ENCODE measurements at places on chromosomes 16 and 17.
A peak's percentile ranks its signal among the peaks of the same experiment; 100 is the strongest.

GRCh38 chr17:5757314-5757907 is 173.1 kb upstream of the NLRP1 start:
- DNase-seq = no peak

DNA sequence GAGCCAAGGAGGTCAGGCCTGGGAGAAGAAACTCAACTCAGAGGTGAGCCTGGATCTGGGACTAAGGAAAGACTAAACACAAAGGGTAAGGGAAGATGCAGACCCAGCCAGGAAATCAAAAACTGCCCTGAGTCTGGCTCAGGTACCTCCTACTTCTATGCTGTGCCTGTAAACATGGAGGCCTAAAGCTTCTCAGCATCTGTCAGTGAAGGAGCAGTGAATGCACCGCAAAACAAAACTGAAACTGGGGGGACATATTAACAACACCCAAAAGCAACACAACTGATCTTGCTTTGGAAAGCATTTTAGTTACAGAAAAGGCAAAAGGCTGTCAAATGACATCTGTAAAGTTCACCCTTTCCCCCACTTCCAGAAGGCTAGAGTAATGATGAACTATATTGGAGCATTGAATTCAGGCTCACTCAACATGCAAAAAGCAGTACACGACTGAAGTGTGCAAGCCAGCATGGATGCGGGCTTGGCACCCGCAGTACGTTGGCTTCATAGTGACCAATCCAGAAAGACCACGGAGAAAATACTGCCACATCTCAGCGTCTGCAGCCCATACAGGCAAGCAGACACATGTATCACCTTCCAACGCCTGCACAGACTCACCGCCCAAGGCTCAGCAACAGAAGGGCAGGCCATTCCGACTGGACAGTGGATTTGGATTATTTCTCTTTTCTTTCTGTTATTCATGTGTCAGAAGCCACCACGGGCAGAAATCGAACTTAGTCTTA is 3.8 kb downstream of the TBC1D16 start:
- no peak for DNase-seq

DNA sequence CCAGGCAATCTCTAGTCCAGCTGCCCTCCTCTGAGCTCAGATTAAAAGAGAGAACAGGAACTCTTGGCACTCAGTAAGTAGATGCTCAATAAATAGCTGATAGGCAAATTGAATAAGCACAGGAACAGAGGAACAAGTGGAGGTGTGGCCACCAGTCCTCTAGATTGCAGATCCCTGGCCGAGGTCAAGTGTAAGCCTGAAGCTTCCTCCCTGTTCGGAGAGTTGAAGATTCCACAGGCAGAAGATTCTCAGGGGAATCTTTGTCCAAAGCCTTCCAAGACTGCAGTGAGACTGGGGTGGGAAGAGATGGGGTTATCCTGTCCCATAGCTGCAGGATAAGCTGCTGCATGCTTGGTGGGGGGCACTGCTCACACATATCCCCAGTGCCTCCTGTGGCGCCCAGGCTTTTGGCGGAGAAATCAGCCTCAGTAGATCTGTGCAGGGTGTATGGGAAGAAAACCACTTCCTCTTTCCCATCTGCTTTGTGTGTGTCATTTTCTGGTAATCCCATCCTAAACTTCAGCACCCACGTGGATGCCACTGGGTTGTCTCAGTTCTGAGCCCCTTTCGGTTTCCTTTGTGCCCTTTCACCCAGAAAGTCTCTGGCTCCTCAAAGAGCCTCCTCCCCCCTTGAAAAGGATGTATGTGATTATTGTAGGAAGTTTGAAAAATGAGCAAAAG is 12.1 kb downstream of the CD300A start:
- no peak for DNase-seq

GRCh38 chr17:35257208-35257659 is 14.4 kb downstream of the SLFN5 start:
- DNase-seq = no peak

- no peak for DNase-seq
Measured at GRCh38 chr17:77946900-77947645, 11.4 kb upstream of the TNRC6C start.

DNA sequence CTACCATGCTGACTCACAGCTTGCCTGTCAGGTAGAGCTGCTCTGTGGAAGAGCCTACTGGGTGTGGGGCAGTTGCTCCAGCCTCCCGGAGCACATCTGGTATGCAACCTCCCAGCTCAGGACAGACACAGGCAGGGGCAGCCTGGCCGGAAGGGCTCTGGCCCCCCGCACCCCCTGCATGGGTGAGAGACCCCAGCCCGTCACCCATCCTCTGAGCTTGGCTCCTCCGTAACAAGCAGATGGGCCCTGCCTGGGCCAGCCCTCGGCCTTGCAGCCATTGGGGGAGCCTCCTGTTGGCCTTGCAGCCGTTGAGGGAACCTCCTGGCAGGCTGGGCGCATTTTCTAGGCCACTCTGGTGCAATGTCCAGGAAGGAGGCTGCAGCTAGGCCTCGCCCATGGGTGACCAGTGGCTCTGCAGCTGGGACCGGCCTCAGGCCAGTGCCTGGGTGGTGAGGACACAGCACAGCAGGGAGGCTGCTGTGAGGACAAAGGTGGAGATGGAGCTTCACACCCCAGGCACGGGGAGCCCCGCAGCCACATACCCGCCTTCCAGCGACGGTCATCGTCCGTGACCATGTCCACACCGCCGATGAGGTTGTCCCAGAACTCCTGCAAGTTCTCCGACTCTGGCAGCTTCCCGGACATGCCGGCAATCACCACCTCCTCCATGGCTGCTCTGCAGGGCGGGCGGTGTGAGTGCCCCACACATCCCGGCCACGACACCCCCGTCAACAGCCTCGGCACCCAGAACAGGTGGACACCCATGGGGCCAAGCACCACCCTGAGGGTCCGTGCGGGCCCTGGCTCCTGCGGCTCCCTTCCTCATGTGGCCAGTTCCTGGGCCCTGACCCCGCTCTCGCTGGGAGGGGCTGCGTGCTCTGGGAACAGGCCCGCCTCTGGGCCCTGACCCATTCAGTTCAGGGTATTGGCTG is 2.0 kb downstream of the FASN start:
- DNase-seq = no peak

DNA sequence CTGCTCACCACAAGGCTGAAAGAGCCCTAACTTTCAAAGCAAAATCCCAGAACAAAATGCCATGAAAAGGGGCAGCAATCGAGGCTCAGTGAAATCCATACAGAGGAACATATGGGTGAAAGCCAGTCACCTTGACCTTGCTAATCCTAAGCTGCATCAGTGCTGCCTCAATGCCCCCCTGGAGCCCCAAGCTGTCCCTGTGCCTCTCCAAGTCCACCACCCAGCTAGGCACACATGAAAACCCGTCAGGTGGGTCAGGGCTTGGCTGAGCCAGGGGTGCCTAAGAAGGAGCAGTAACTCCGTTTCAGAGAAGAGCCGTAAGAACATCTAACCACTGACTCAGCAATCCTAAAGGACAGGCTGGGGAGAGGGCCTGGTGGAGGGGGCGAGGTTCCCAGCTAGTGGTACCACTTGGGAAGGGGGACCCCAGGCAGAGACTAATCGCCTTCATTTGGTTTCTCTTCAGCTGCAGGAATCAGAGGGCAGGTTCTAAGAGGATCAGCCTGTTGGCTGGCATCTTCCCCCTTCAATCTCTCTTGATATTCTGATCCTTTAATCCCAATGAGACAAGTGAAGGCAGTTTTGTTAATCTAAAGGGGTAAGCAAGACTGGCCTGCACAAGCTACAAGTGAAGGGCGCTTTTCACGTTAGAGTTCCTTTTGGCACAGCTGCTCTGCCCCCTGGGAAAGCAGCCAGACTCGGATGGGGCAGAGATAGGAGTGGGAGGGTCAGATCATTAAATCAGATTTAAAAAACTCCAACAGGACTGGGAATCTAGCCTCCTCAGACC is 7.6 kb downstream of the PITPNA start:
- DNase-seq = no peak

DNA sequence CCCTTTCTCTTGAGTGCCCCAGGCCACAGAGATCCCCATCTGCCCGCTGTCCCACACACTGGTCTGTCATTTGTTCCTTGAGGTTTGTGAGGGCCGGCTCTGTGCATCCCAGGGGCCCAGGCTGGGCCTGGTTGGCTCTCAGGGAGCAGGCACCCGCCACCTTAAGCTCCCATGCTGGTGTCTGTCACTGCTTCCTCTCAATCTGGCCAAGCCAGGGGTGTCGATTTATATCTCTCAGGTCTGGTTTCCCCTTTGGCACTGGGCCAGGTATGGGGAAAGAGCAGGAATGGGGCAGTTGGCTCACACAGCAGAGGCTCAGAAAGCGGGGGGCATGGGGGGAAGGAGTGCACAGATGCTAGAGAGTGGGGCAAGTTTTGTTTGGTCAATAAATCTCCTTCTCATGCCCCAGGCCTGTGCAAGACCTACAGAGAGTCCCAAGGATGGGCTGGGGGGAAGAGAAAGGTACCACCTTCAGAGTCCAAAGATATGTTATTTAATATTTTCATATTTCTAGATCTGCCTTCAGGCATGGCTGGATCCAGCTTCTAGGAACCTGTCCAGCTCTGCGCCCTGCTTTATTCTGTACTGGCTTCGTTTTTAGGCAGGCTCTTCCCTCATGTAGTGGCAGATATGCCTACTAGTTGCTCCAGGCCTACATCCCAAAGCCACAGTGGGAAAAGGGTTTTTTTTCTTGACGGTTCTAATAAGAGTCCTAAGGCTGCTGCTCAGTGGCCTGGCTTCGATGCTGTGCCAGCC is 34.3 kb downstream of the IL4R start:
- no peak for DNase-seq

- DNase-seq = peak; percentile 74
Measured at GRCh38 chr16:21708533-21709115, 44.9 kb downstream of the OTOA start.

GRCh38 chr17:72467841-72468653 is 347.2 kb downstream of the SOX9 start:
- no peak for DNase-seq

GRCh38 chr17:62899361-62899760 is 66.7 kb upstream of the TANC2 start:
- DNase-seq = no peak

DNA sequence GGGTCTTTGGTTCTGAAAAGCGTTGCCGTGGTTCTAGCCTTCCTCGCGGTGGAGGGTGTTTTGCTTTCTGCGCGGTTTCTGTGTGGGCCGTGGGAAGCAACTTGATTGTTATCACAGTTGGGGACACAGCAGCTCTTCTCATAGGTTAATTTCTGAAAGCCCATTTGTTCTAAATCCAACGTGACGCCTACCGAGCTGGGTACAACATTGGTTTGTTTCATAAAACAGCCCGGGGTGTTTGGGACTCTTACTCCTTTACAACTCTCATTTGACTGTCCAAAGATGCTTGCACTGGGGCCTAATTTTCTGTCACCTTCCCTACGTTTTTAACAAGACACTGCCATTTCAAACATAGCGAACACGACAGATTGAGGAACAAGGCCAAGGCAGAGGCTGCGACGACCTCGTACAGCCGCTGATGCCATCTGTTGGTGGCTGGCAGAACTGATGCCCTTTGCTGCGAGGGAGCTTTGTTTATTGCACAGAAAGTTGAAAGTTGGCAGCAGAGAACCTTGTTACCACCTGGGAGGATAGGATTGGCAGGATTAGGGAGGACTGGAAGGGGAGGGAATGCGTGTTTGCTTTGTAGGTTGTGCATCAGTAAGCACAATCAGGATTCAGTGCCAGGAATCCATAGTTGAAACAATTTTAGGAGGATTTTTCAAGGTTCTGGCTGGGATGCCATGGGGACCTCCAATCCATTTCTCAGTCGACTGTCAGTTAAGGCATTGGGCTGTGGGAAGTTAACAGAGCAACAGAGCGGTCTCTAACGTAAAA is 98.3 kb downstream of the PITPNC1 start:
- DNase-seq = peak; percentile 63

DNA sequence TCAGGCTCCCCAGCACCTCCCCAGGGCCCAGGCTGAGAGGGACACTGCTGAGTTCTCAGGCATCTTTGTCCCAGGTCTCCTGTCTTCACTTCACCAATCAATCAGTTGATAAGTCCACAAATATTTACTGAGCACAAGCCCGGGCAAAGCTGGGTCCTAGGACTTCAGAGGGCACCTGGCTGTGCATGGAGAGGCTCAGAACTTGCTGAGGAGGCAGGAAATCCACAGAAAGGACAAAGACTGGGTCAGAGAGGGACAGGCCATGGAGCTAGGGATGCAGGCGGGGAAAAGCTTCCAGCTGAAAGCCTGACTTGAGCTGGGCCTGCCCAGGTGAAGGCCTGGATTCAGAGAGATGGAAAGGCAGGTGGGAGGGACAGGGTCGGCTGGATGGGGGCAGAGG is 33.2 kb upstream of the C1QL1 start:
- no peak for DNase-seq

- no peak for DNase-seq
Measured at GRCh38 chr17:14918540-14918939, 346.6 kb downstream of the PMP22 start.

Data from stimulated activated CD4-positive, alpha-beta T cell treated with anti-CD3 and anti-CD28 coated beads, Interleukin-1b, Interleukin-23, amount 100 ng/mL, for 1 hour (primary cell).